Aortic smooth muscle cell (primary cell): ENCODE measurements at places on chromosomes 12 and 14. TPM values are rescaled to one million over a fixed set of nuclear protein-coding genes. Genes with fewer than 3 reads are reported as not detected.

The LALBA gene
- total RNA-seq: not detected in 2 replicates

The CLEC7A gene
- not detected in 2 replicates for total RNA-seq

The LRRC9 gene
- total RNA-seq: not detected in 2 replicates

The KRT82 gene
- not detected in 2 replicates for total RNA-seq
